ENCODE measurements at places on chromosomes 5 and 9.

GRCh38 chr5:5544094-5544663, 121.7 kb downstream of the ICE1 start:
- no peak for DNase-seq

- no peak for DNase-seq
Observed at GRCh38 chr5:120632430-120632829, 168.3 kb downstream of the PRR16 start.

- DNase-seq = no peak
Observed at GRCh38 chr5:124948062-124948753, 201.8 kb upstream of the ZNF608 start.

DNA sequence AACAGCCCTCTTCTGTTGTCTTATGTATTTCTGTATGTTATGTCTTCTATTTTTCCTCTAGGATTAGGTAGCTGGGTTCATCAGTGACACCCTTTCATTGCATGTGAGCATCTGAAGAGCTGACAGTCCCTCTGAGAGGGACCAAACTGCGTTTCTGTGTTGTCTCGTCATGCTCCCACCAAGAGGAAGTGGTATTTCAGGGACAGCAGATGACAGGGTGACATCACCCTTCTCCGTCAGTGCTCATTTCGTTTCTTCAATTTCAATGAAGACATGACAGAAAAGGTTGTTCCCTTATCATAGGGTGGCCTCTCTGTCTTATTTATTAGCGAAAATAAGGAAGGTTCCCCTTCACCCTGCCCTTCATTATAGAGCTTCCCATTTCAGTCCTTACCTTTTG, 225.9 kb upstream of the NR4A3 start:
- no peak for DNase-seq

- DNase-seq = no peak
Observed at GRCh38 chr5:177096162-177097015, 9.7 kb downstream of the FGFR4 start.

GRCh38 chr9:134544388-134545214, 97.0 kb upstream of the COL5A1 start:
- DNase-seq = no peak

GRCh38 chr9:76610011-76610352, 151.0 kb downstream of the GCNT1 start:
- no peak for DNase-seq

DNA sequence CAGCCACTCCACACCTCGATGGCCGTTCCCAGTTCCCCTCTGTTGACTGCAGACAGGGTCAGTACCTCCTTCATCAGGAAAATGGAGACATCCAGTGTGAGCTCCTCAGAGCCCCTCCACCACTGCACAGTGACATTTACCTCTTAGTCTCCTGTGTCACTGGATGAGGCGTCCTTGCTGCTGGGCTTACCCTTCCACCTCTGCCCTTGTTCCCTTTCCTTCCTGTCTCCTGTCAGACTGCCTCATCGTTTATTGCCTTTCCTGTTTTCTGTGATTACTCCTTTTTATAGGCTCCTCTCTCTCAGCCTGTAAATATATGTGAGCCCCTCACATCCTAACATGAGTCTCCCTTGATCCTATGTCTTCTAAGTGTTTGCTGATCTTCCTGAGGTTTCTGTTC, 23.2 kb upstream of the SPTAN1 start:
- DNase-seq = no peak

GRCh38 chr9:132703336-132703735, 33.1 kb downstream of the GTF3C4 start:
- DNase-seq = no peak

GRCh38 chr9:94827584-94828304, 101.2 kb downstream of the AOPEP start:
- DNase-seq = no peak

GRCh38 chr5:946720-947625, 54.3 kb downstream of the TRIP13 start:
- DNase-seq = no peak

- DNase-seq = no peak
Observed at GRCh38 chr5:171757853-171758535, 27.6 kb upstream of the SMIM23 start.

DNA sequence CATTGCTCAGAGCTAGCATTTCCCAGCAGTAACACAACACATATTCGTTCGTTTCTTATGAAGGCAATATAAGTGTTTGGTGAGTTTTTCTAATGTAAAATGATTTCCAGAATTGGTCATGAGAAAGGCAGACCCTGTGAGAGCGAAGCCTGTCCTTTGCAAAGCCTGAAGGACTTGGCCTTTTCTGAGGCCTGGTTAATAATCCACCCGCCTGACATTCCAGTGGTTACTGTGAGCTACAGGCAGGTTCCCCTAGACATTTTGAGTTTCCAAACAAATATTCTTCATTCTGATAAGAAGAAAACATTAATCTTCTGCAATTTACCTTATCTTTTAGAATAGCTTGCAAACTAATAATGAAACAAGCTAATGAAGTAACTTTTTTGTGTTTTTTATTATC, 38.0 kb downstream of the ADAMTS16 start:
- DNase-seq = no peak

DNA sequence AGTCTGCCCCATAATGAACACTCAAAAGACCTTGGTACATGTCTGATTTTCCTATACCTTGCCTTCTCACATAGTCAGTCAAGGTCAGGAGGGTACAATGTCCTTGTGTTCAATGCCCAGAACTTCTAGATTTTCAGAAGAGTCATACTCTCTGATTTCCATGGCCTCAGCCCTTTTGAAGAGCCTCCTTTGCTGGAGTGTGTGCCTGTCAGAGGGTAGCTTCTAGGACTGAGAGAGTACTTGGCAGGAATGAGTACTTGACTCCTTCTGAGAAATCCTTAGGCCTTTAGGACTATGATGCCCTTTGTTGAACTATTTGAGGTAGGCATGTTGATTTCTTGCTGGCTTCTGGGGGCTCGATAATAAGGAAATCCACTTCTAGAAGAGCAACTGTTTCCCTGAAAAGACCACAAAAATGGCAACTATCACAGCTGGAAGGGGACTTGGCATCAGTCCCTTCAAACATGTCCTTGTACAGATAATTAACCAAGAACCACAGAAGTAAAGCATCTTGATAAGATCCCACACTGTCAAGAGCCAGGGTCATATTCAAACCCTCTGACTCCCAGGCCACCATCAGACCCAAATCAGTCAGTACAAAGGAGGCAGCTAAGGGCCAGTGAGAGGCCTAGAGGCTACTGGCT, 10.6 kb upstream of the MEGF9 start:
- DNase-seq = no peak

GRCh38 chr5:82156874-82157273, 121.3 kb downstream of the RPS23 start:
- DNase-seq = no peak

- DNase-seq = no peak
Observed at GRCh38 chr5:54083851-54084250, 226.5 kb downstream of the ARL15 start.

DNA sequence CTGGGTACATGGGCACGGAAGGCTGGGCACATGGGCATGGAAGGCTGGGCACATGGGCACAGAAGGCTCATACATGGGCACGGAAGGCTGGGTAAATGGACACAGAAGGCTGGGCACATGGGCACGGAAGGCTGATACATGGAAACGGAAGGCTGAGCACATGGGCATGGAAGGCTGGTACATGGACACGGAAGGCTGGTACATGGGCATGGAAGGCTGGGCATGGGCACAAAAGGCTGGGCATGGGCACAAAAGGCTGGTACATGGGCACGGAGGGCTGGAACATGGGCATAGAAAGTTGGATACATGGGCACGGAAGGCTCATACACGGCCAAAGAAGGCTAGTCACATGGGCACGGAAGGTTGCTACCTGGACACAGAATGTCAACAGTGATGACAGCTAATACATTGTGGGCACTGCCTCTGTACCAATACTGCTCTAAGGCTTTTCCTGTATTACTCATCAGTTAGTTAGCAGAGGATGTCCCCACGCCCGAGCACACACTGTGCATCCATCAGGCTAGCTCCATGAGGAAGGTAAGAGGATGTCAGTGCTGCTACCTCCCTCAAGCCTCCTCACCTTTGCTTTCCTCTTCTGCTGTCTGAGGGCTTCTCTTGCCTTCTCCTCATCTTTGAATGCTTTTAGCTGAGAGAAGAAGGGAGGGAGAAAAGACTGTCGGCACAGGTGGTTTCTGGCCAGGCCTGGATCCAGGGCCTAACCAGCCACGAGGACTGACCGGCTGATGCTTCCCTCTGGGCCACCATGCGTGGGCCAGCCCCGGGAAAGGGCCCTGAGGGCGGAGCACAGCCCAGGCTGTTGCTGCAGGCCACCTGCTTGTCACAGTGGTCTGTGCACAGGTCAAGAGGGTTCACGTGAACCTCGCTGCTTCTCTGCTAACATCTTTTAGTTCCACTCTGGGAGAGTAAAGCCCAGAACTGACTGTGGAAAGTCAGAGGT, 14.3 kb downstream of the GPX3 start:
- no peak for DNase-seq

DNA sequence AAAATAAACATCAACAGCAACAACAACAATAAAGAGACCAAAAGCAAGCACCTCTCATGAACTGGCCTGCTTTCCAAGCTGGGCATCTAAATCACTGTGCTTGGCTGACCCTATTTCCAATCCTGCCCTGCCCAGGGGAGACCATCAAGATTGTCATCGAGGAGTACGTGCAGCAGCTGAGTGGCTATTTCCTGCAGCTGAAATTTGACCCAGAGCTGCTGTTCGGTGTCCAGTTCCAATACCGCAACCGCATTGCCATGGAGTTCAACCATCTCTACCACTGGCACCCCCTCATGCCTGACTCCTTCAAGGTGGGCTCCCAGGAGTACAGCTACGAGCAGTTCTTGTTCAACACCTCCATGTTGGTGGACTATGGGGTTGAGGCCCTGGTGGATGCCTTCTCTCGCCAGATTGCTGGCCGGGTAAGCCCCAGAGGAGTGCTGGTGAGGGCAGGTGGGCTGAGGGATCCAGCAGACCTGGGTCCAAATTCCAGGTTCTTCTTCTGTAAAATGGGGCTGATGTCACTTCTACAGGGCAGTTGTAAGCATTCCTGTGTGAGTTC, 15.6 kb downstream of the PTGS1 start:
- no peak for DNase-seq

DNA sequence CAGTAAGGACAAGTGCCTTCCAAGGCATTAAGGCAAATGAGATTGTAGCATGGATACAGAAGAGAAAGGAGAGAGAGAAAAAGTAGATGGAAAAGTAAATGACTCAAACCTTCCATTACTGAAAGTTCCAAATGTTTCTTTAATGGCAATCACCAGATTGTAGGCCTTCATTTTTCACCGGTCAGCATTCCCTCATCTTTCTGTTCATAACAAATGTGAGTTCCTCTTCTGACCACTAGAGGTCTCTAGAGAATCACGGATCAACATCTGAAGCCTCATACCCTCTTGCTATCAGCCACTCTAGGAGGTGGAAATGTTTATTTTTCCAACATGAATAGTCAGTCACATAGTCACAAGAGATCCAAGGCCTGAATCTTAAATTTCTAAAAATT, 73.6 kb upstream of the RPS23 start:
- DNase-seq = no peak

GRCh38 chr5:114636271-114636670, 274.4 kb downstream of the KCNN2 start:
- DNase-seq = no peak

DNA sequence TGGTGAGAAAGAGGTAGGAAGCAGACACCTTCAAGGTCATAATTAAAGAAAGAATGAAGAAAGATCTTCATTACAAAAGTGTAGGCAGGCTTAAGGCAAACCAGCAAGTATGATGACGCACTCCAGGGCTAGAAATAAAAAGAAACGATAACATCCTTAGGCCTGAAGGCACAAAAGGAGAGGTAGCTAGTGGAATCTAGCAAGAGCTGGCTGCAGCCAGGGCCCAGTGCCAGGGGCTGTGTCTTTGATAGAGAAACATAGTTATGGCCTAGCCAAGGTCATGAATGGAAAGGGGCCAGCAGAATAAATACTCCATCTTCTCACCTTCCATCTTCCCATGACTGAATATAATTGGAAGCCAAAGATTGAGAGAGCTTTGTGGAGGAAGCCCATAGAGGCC, 6.8 kb upstream of the SH3TC2 start:
- DNase-seq = no peak

DNA sequence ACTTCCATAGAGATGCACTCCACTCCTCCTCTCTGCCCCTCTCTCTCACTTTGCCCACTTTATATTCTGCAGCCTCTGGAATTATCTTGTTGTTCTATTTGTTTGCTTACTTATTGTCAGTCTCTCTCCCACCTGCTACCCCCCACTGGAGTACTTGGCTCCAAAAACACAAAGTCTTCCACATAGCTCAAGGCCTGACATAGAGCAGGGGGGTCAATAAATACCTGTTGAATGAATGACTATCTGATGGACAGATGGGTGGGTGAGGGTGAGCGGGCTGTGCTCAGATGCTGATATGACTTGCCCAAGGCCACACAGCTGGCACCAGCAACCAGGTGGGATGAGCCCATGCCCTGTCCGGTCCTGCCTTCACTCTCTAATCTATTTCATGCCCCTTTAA, 13.4 kb upstream of the UNC5A start:
- DNase-seq = no peak

GRCh38 chr5:167770461-167770860, 521.0 kb upstream of the WWC1 start:
- DNase-seq = no peak

GRCh38 chr5:159971514-159971913, 37.4 kb upstream of the TTC1 start:
- no peak for DNase-seq

- no peak for DNase-seq
Observed at GRCh38 chr5:1570975-1571374, 47.2 kb upstream of the LPCAT1 start.

- DNase-seq = no peak
Observed at GRCh38 chr9:133534346-133535291, at the start of gene ADAMTSL2. Gene ADAMTSL2 (plus strand): TSS chr9:133534704. CDS start chr9:133536713, 2,009 bp downstream.

DNA sequence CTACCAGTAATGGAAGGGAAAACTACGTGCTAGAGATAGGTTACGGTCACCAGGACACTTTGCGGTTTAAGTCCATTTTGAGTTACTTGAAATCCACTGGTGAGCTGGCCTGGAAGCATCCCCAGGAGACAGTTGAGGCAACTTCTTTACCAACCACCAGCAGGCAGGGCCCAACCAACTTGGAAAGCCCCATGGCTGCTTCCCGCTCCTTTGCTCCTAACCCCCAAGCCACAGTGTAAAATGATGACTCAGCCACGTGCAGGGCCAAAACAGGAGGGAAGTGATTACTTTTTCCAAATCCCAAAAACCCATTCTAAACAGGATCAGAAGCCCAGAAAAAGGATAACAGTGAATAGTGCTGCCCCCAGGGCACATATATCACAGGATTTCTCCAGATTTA, 87.4 kb downstream of the PAX5 start:
- no peak for DNase-seq

DNA sequence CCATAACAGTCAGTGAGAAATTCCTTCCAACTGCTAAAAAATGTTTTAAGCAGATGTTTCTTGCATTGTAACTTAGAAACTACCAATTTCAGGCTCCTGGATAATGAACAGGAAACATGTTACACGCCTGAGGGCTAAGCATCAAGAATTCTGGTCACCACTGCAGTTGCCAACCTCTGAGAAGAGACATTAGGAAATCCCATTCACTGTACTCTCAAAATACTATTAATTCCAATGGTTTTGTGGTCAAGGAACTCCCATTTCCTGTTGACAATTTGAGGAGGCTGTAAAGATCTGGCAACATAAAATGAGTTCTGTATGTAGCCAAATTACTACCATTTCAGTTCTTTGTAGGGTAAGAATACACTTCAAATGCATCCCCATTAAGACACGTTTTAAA, 456.0 kb upstream of the MEF2C start:
- DNase-seq = no peak
